Ascending aorta (tissue), 2 donors: ENCODE measurements at places on chromosomes 2 and 18. TPM values are rescaled to one million over a fixed set of nuclear protein-coding genes. Genes with fewer than 3 reads are reported as not detected.
A peak's percentile ranks its signal among the peaks of the same experiment; 100 is the strongest.

Gene CYP1B1
- 148 TPM for total RNA-seq

Gene MOGAT1
- not detected for total RNA-seq

Gene TMEM247
- not detected for total RNA-seq

Gene CPLX4
- not detected for total RNA-seq

Gene RTP5
- not detected for total RNA-seq

Gene CD8A
- total RNA-seq, result 17.7 TPM

Gene G6PC2
- not detected for total RNA-seq

Gene ALMS1
- total RNA-seq, result 12.8 TPM

Gene ARHGAP28
- total RNA-seq, result 0.85 TPM

Gene ASNSD1
- total RNA-seq, result 18.1 TPM

DNA sequence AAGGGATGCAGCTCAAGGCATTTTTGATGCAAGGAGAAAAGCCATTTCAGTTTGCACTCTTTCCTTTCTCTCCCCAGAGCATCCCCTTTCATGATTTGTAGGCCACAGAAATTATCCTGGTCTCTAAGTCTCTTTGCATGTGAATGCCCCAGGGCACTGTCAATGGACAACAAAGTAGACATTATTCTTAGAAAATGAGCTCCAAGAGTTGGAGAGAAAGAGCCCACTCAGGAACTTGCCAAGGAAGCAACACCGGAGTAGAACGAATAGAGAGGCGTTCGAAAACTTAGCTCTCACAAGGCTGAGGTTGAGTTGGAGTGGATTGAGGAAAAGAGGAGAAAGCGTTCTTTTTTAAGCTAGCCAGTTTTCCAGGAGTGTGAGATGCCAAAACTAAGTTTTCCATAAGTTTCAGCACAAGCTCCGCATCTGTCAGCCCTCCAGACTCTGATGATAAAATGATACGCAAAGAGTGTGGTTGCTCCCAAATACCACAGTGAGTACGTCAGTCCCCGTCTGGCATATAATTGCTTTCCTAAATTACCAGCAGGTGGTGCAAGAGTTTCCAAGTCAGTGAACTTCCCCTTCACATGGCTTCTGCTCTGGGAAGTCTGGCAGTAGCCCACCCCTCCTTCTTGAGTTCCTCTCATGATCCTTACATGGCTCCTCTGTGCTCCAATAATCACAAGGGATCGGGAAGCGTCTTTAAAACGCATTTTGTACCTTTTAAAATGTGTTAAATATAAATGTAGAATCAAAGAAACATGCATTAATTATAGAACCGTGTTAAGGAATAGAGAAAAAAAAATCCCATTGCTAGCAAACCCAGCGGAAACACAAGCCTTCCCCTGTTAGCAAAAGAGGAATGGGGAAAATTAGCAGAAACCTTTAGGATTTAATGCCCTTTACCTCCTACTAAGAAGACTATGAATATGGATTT lies 1060.6 kb upstream of the FANCL start:
- no peak for DNase-seq

DNA sequence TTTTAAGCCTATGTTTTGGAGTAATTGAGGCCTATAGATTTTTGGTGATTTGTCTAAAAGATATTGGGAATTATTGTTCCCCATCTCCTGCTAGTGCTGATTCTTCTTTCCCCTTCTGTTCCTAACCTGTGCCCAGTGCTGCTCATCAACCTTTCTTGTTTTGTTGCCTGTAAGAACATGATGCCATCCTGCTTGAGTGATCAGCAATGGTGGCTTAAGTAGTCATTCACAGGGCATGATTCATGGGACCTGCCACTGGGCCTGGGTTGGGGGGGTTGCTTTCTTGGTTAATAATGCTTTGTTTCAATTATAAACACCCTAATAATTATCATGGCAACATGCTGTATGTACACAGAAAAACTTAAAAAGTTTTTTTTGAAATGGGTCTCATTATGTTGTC lies 562.9 kb upstream of the SETBP1 start:
- no peak for DNase-seq

DNA sequence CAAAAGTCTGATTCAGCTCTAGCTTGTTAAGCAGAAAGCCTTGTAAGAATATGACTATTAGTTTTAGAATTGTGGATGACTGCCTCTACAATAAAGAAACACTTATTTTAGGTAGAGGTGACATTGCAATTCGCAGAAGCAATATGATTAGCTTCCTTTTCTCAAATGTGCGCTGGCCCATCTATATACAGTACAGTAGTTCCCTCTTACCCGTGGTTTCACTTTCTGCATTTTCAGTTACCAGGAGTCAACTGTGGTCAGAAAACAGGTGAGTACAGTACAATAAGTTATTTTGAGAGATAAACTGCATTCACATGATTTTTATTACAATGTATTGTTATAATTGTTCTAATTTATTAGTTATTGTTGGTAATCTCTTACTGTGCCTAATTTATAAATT lies 405.1 kb downstream of the GPD2 start:
- DNase-seq, result no peak

GRCh38 chr2:175854665-175855064 lies 147.4 kb downstream of the LNPK start:
- DNase-seq, result no peak

GRCh38 chr2:49162151-49162550 lies 7.8 kb upstream of the FSHR start:
- DNase-seq, result no peak

- DNase-seq, result no peak
Observed at GRCh38 chr2:162821176-162821575, 17.4 kb downstream of the KCNH7 start.

GRCh38 chr2:194564422-194564821 lies 1092.6 kb upstream of the SLC39A10 start:
- no peak for DNase-seq

- no peak for DNase-seq
Observed at GRCh38 chr2:226045080-226045479, 645.6 kb downstream of the NYAP2 start.

DNA sequence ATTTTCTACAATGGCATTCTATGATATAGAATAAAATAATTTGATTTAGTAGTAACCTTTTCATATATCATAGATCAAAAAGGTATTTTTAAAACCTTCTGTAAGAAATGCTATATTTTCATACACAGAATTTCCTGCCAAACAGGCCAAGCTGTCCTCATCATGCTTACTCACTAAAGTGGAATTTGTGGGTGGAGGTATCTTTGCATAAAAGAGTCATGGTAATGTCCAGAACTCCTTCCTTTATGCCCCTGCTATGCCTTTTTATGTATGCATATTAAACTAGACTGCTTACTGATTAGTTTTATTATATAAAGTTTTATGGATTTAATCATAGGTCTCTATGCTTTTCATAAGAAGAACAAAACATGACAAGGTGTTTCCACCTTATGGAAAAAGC lies 27.5 kb upstream of the MARCHF7 start:
- no peak for DNase-seq

DNA sequence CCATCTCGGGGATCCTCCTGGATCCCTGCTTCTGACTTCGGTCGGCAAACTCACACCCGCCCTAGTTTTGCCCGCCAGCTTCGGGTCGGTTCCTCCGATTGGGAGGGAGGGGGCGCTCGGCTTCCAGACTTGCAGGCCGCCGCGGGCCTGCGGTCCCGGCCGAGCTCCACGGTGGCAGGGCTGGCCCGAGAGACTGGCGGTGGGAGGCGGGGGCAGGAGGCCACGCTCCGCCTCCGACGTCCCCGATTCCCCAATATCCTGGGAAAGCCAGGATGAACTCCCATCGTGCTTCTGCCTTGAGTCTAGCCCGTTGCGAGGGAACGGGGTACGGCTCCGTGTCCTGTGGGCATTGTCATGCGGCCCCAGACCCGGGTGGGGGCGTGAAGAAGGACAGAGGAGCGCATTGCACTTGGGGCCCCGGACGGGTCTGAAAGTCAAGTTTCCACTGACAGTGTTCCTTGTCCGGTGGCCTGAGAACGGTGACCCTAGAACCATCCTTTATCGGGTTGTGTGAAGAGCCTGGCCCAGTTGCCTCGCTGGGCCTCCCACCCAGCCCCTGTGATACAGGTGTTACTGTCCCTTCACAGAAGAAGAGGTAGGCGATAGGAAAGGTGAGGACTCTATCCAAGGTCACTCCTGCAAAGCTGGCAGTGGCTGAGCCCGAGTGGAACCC lies 2.4 kb upstream of the INHBB start:
- DNase-seq, result no peak

- no peak for DNase-seq
Observed at GRCh38 chr2:163856941-163857340, 121.1 kb upstream of the FIGN start.

DNA sequence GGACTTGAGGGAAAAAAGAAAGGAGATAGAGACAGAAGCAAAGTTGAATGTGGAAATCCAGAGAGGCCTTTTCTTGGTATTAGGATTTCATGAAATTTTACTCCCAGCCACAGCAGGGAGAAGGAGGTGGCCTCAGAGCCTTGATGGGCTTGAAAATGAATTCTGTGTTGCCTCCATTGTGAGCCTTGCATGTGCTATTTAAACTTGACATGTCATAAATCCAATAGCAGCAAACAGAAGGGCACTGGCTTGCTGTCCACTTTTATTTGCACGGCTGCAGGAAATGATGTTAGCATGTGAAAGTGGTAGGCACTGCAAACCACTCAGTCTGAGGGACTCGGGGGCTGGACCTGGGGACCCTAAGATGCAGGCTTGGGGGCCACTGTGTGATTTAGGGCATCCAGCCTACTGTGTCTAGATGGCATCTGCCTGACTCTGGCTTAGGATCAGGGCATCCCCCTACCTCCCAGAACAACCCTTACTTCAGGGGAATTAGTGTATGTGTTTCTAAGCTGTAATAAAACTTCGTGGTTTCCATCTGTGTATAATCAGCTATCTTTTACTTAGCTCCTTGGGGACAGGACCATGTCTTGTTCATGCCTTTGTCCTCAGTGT lies 139.1 kb upstream of the SKOR2 start:
- DNase-seq, result no peak

- DNase-seq, result no peak
Observed at GRCh38 chr2:138713504-138713903, 66.7 kb downstream of the NXPH2 start.

- peak; percentile 24 for DNase-seq
Observed at GRCh38 chr2:65317841-65318240, 90.2 kb downstream of the ACTR2 start.

GRCh38 chr18:11392292-11392691 lies 217.1 kb upstream of the SLC35G4 start:
- DNase-seq, result no peak

- peak; percentile 25 for DNase-seq
Observed at GRCh38 chr2:74006459-74006858, 21.7 kb downstream of the TET3 start.

DNA sequence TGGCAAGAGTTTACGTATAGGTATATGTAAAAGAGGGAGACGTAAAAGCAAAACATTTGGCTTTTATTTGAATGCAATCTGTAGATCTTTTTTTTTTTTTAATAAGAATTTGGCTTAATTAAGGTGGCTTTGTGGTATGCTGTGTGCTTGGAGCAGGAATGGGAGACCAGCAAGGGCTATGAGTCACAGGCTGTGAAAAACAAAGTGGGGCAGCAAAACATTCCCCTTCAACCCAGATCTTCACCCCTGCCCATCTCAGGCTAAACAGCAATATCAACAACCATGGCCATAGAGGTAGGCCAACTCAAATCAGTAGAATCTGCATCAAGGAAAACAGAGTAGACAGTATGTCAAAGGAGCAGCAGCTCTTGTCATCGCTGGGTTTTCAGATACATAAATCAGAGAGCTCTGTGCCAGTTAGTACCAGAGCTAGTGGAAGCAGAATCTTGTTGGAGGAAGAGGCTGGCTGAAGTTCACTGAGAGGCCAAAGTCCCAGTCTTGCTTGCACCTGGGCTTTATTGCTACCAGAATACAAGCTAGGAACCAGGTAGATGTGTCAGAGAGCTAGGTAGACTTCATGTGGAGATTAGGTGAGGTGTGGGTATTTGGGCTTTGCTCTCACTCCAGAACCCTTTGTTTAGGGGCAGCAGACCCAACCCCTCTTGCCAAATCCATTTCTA lies 191.5 kb upstream of the FANCL start:
- no peak for DNase-seq

- DNase-seq, result no peak
Observed at GRCh38 chr2:47888581-47889280, 17.6 kb downstream of the FBXO11 start.

GRCh38 chr2:206213514-206213845 lies 53.8 kb downstream of the EEF1B2 start:
- DNase-seq, result no peak

DNA sequence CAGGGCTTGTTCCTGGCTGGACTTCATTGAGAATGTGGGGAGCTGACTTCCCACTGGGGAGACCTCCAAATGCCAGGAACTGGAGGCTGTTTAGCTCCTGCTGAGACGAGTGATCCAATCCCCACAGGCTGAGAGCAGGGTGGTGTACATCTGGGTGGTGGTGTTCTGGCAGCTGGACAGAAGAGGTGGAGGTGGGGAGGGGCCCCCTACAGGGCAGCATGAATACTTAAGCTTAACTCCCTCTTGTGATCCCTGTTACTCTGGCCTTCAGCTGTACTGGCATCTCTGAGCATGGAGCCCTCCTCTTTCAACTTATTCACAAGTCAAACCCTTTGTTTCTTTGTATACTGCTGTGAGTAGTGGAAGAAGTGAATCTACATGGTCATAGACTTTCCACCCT lies 167.8 kb upstream of the LYPD1 start:
- no peak for DNase-seq

DNA sequence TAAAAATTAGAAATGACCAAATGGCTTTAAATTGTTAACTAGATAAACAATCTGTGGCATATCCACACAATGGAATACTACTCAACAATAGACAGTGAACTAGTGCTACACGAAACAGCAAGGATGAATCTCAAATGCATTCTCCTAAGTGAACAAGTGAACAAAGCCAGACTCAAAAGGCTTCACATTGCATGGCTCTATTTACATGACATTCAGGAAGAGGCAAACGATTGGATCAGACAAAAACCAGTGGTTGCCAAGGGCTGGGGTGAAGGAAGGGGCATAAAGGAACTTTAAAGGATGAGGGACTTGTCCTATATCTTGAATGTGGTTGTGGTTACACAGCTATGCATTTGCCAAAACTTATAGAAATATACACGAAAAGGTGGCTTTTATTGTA lies 184.3 kb downstream of the RPIA start:
- DNase-seq, result no peak

GRCh38 chr2:50951437-50951836 lies 80.5 kb downstream of the NRXN1 start:
- no peak for DNase-seq

DNA sequence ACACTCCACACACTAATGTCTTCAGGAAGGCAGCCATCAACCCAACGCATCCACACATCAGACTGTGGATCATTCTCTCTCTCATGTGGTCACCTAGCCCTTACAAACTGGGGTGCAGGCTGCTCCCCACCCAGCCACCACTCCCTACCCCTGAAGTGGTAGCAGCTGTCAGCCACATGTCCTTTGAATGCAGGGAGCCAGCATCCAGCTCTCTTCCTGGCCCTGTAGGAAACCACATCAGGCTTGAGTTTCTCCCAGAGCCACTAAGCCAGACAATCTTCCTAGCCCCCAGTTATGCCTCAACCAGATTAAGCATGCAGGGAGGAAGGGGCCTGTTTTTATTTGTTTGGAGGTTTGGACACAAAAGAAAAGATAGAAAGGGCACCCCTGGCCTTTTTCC lies 52.8 kb upstream of the SPP2 start:
- DNase-seq, result no peak

GRCh38 chr2:24174851-24175277 lies at the start of gene FAM228A:
Gene FAM228A (plus strand): TSS chr2:24175053. CDS start chr2:24175481, 428 bp downstream.
- DNase-seq, result no peak
